ENCODE measurements at places on chromosomes 4 and X. TPM values are rescaled to one million over a fixed set of nuclear protein-coding genes. Genes with fewer than 3 reads are reported as not detected.
A peak's percentile ranks its signal among the peaks of the same experiment; 100 is the strongest.

DNA sequence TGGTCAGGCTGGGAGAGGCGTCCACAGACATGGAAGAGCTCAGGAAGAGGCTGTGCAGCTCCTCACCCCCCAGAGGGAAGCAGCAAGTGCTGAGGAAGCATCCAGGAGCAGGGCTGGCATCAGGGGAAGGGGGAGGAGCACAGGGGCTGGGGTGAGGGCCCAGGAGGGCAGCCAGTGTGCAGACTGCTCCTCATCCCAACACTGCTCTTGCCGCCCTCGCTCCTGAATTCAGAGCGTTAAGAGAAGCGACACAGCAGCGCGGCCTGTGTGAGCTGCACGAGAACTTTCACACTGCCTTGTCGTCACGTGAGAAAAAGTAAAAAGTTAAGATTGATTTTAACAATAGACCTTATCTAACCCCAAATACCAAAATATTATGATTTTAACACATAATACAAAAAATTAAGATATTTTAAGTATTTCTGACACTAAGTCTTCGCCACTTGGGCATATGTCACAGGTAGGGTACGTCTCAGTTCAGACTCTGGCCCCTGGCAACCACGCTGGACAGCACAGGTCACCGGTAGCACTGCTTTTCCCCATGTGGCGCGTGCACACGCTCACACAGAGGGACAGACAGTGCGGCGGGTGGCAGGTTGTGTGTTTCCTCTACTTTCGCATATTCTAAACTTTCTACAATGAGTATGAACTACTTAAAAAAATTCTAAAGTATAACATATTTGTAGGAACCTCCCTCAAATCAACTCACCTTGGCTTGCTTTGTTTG, 19.7 kb downstream of the NOP14 start:
- no peaks in the 10 kb centered on the region for H3K4me1 ChIP-seq
- no peaks in the 10 kb centered on the region for H3K36me3 ChIP-seq
- no peak overlapping the region for H3K27ac ChIP-seq
- DNase-seq: no peak
- no peak overlapping the region for H3K4me3 ChIP-seq

GRCh38 chr4:122764821-122765215, 32.3 kb downstream of the BBS12 start:
- H3K36me3 ChIP-seq: no peaks in the 10 kb centered on the region
- 0 out of 2 replicates have a peak, but pooled peaks cover 14% of the 10 kb centered on the region for H3K4me1 ChIP-seq
- H3K27ac ChIP-seq: no peak overlapping the region
- H3K27me3 ChIP-seq: no peaks in the 10 kb centered on the region
- no peak overlapping the region for H3K4me3 ChIP-seq
- DNase-seq: no peak

DNA sequence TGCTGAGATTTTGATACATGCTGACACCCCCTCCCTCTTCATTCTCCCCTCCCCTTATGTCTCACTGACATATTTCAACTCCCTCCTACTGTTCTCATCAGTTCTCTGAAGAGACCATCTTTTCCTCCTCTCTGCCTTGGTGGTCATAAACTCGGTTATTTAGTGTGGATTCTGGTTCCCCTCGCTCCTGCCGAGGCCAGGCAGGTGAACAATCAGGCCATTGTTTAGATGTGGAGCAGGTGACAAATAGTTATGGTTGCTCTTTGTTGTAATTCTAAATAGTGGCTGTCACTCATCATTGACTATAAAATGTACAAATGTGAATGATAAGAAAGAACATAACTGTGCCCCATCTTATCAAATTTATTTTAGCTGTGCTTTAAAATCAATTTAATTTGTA, 324.6 kb downstream of the BCOR start:
- H3K4me1 ChIP-seq: no peaks in the 10 kb centered on the region
- no peak overlapping the region for H3K27ac ChIP-seq
- no peaks in the 10 kb centered on the region for H3K27me3 ChIP-seq
- H3K4me3 ChIP-seq: no peak overlapping the region
- no peak for DNase-seq

DNA sequence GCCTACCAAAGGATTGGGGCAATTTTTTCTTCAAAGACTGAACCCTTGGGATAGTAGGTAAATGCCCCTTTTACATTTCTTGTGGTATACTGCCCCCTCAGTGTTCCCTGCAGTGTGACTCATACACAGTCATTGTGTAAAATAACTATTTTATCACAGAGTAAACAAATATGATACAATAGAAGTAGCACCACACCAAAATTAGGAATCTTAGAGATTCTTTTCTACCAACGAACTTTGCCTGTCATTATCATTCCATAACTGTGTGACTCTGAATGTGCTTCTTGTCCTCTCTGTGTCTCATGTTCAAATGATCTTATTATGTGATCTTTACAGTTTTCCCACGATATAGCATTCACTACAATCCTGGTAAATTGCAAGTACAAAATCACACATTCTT, 517.0 kb downstream of the ZIC3 start:
- DNase-seq: no peak

Gene FRMD7
- not detected for total RNA-seq

DNA sequence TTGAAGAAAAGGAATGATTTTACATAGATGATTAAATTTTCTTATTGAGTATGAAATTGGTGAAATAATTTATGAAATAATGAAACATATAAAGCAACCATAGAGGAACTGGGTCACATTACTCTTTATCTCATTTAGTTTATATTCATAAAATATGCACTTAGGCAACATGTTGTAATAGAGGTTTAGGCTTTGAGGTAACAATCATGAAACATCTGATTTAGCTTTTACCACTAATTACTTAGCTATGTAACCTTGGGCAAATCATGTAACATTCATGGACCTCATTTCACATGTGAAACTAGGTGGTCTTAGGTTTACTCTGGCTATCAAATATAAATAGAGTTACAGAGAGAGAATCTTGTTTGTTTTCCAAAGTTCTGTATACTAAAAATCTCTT, 54.5 kb upstream of the SMARCA5 start:
- H3K36me3 ChIP-seq: 0 out of 2 replicates have a peak, but pooled peaks cover 3% of the 10 kb centered on the region
- no peak overlapping the region for H3K27ac ChIP-seq
- no peak for DNase-seq
- H3K4me3 ChIP-seq: no peak overlapping the region
- H3K4me1 ChIP-seq: no peaks in the 10 kb centered on the region

Gene GJB1
- total RNA-seq: not detected

Gene MAGEB1
- not detected for total RNA-seq

DNA sequence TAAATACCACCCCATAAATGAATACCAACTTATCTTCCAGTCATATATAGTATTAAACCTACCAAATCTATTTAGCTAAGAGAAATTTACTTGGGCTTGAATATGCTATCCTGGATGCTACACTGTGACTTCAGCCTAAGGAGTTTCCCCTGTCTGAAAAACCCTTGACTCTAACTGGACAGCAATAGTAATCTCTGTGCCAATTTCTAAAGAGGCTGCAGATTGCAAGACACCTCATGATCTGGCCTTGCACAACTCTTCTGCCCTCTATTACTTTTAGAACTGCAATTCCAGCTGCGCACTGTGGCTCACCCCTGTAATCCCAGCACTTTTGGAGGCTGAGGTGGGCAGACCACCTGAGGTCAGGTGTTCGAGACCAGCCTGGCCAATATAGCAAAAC, 371.5 kb downstream of the KCNIP4 start:
- no peaks in the 10 kb centered on the region for H3K27me3 ChIP-seq
- H3K4me1 ChIP-seq: no peaks in the 10 kb centered on the region
- H3K27ac ChIP-seq: no peak overlapping the region
- H3K4me3 ChIP-seq: no peak overlapping the region

DNA sequence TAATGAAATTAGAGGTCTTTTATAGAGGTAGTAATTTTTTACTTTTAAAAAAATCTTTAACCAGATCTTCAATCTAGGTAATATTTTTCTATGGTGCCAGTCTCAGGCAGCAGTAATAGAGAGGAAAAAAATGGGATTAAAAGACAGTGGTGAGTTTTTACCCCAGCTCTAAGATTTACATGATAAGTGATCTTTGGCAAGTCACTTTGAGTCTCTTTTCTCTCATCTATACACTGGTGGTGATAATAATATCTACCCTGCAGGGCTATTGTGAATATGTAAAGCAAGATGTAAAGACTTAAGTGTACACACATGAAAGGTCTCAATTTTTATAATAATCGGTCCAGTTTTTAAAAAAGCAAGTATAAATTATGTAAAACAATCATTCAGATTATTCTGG, 786.2 kb upstream of the POU3F4 start:
- no peaks in the 10 kb centered on the region for H3K36me3 ChIP-seq
- no peaks in the 10 kb centered on the region for H3K27me3 ChIP-seq
- no peaks in the 10 kb centered on the region for H3K4me1 ChIP-seq
- no peak overlapping the region for H3K4me3 ChIP-seq
- H3K27ac ChIP-seq: no peak overlapping the region

GRCh38 chrX:31609130-31609529, 537.3 kb upstream of the FTHL17 start:
- H3K27me3 ChIP-seq: no peaks in the 10 kb centered on the region
- DNase-seq: peak; percentile 48
- 0 out of 2 replicates have a peak, but pooled peaks cover 9% of the 10 kb centered on the region for H3K4me1 ChIP-seq
- peak overlapping the region; percentile 61 for H3K27ac ChIP-seq
- no peaks in the 10 kb centered on the region for H3K36me3 ChIP-seq

- no peak for DNase-seq
- no peaks in the 10 kb centered on the region for H3K36me3 ChIP-seq
- no peaks in the 10 kb centered on the region for H3K4me1 ChIP-seq
- no peak overlapping the region for H3K27ac ChIP-seq
Measured at GRCh38 chr4:15352524-15352923, 75.3 kb upstream of the C1QTNF7 start.

GRCh38 chr4:11821772-11822430, 393.2 kb upstream of the HS3ST1 start:
- H3K27ac ChIP-seq: no peak overlapping the region
- DNase-seq: no peak
- H3K4me1 ChIP-seq: no peaks in the 10 kb centered on the region
- H3K27me3 ChIP-seq: no peaks in the 10 kb centered on the region
- H3K4me3 ChIP-seq: no peak overlapping the region

Gene ACE2
- 3.4 TPM for total RNA-seq

Gene CXCL3
- total RNA-seq: not detected

Gene HTR2C
- 0.33 TPM for total RNA-seq

Gene LPAR4
- not detected for total RNA-seq

DNA sequence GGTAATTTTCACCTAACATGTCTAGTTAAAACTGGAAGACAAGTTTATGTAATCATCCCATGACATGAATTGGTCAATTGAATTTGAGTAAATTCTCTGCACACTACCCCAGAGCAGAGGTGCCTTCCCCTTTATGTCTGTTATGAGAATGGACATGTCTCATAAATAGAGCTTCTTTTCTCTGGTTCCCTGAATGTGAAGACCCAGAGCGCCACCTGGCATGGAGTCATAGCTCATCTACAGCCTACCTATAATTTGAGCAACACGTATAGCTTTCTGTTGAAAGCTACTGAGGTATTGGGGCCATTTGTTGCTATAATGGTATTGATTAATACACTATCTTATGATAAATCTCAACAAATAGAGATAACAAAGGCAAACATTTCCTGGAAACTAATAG, 626.5 kb upstream of the GALNTL6 start:
- H3K36me3 ChIP-seq: no peaks in the 10 kb centered on the region
- no peaks in the 10 kb centered on the region for H3K27me3 ChIP-seq
- no peak overlapping the region for H3K27ac ChIP-seq
- DNase-seq: no peak
- no peak overlapping the region for H3K4me3 ChIP-seq

DNA sequence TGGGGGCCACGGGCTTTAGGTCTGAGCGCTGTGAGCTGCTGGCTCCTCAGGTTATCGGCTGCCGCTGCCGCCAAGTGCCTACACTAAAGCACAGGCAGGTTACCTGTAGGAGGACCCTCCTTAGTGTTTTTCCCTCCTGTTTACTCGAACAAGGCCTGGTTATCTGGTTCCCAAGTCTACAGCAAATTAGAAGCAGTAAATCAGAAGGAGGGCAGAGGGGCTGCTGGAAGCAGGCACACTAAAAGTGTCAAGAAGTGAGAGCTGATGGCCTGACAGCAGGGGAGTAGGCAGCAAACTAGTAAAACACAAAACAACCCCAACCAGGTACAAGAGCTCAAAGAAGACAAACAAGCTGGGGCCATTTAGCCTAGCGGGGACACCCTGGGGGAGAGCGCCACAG, 125.0 kb upstream of the PJA1 start:
- no peak overlapping the region for H3K27ac ChIP-seq
- no peak for DNase-seq
- H3K27me3 ChIP-seq: 0 out of 2 replicates have a peak, but pooled peaks cover 4% of the 10 kb centered on the region
- no peaks in the 10 kb centered on the region for H3K36me3 ChIP-seq
- no peaks in the 10 kb centered on the region for H3K4me1 ChIP-seq
- H3K4me3 ChIP-seq: no peak overlapping the region

- peaks cover 19% of the 10 kb centered on the region for H3K4me1 ChIP-seq
- no peak overlapping the region for H3K4me3 ChIP-seq
- DNase-seq: no peak
- no peaks in the 10 kb centered on the region for H3K36me3 ChIP-seq
- H3K27ac ChIP-seq: no peak overlapping the region
Measured at GRCh38 chrX:136210806-136211205, 40.4 kb downstream of the MAP7D3 start.

GRCh38 chr4:85701861-85702321, 226.9 kb downstream of the ARHGAP24 start:
- H3K27me3 ChIP-seq: no peaks in the 10 kb centered on the region
- no peaks in the 10 kb centered on the region for H3K36me3 ChIP-seq
- DNase-seq: no peak
- no peak overlapping the region for H3K4me3 ChIP-seq
- no peak overlapping the region for H3K27ac ChIP-seq

GRCh38 chrX:22135994-22136684, 104.0 kb downstream of the PHEX start:
- peak overlapping the region; percentile 99 for H3K27ac ChIP-seq
- peak; percentile 93 for DNase-seq
- no peaks in the 10 kb centered on the region for H3K27me3 ChIP-seq
- H3K4me1 ChIP-seq: peaks cover 42% of the 10 kb centered on the region
- no peaks in the 10 kb centered on the region for H3K36me3 ChIP-seq

DNA sequence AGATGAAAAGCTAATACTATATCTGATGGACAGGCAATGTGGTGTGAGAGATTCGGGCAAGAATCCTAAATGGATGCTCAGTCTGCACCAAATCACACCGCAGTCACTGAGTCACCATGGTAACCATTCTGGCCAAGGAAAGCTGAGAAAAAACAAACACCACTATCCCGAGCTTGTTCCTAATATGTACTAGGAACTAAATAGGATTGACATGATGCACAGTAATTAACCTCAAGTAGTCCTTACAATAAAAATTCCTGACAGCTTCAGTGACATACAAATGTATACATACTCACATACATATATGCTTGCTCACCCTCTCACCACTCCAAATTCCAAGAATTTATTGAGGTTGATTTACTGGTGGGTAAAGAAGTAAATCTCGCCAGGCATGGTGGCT, 1.1 kb upstream of the RAB40A start:
- H3K27me3 ChIP-seq: no peaks in the 10 kb centered on the region
- H3K4me1 ChIP-seq: no peaks in the 10 kb centered on the region
- H3K27ac ChIP-seq: no peak overlapping the region
- no peak overlapping the region for H3K4me3 ChIP-seq
- no peaks in the 10 kb centered on the region for H3K36me3 ChIP-seq

- no peaks in the 10 kb centered on the region for H3K27me3 ChIP-seq
- H3K27ac ChIP-seq: no peak overlapping the region
- no peak overlapping the region for H3K4me3 ChIP-seq
- H3K4me1 ChIP-seq: no peaks in the 10 kb centered on the region
- no peaks in the 10 kb centered on the region for H3K36me3 ChIP-seq
Measured at GRCh38 chrX:119381349-119381944, 17.7 kb upstream of the SLC25A43 start.

Measured in PC-9 (cell line).